ENCODE measurements at places on chromosomes 1 and 21.
A peak's percentile ranks its signal among the peaks of the same experiment; 100 is the strongest.

GRCh38 chr1:31633117-31633516 lies 11.6 kb downstream of the PEF1 start:
- DNase-seq: peak; percentile 44

- DNase-seq: no peak
Observed at GRCh38 chr1:65104854-65105534, 43.0 kb upstream of the AK4 start.

DNA sequence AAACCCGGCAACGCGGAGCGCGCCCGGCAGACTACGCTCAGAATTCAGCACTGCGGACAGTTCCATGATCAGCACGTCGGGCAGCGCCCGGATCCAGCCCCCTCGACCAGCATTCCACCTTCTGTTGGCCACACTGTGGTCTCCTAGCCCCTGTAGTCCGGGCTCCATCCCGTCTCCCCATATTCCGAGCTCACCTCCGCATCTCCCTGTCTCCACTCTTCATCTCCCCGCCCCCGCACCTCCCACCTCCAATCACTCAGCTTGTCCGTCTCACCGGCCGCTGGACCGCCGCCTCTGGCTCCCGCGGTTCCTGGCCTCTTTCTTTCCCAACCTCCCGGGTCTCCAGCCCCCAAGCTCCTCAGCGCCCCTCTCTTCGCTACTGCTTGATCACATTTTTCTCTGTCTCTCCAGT lies 500 bp downstream of the EPHA10 start:
- DNase-seq: peak; percentile 25

GRCh38 chr21:42358937-42359336 lies 7.4 kb downstream of the TFF1 start:
- no peak for DNase-seq

GRCh38 chr1:55197099-55197498 lies 18.1 kb downstream of the USP24 start:
- no peak for DNase-seq

DNA sequence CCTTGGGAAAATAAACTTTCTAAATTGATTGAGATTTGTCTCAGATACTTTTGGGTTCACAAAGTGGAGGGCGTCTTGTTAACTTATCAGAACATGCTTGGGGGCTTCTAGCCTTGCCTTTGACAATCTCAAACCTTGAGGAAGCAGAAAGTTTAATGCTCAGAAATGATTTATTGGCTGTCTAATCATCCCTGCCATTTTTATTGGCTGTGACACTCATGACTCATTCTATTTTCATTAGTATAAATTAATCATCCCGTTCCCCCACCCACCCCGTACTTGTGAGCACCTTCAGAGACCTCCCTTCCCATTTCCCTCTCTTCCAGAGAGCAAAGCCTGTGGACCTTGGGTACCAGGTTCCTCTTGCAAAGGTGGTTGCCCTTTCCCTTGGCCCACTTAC lies 87.1 kb downstream of the FGGY start:
- no peak for DNase-seq

DNA sequence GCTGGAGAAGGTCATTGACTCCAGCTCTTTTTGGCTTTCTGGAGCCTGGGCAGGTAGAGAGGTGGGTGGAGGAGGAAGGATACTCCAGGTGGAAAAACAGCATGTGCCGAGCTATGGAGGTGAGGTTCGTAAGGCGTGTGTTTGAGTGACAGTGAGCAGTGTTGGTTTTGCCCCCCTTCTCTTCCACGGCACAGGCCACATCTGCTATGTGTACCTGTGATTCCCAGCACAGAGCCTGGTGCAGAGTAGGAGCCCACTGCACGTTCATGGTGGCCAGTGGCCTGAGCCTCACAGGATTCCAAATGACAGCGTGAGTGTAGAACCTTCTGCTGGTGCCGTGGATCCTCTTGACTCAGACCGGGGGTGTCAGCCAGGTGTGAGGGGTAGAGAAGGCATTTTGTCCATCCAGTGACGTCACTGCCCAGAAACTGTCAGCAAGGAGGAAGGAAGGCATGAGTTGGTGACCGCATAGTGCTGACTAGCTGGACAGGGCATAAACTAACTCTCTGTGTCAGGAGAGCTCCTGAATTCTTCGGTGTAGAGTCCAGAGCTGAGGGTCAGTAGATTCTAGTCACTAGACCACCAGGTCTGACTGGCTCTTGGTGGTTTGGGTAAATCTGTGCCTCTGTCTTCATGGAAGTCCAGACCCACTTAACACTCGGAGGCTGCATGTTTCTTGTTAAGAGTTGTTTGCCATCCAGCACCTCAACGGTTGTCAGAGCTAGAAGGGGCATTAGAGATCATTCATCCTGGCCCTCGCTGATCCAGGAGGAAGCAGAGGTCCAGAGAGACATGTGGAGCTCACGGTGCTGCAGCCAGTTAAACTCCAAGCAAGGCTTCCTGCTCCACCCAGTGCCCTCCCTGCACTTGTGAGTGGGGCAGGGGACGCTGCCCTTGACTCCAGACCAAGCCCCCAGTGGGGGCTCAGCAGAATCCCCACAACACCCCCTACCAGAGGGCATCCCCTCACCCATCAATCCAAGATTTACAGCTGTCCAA lies 3.8 kb downstream of the QSOX1 start:
- no peak for DNase-seq

DNA sequence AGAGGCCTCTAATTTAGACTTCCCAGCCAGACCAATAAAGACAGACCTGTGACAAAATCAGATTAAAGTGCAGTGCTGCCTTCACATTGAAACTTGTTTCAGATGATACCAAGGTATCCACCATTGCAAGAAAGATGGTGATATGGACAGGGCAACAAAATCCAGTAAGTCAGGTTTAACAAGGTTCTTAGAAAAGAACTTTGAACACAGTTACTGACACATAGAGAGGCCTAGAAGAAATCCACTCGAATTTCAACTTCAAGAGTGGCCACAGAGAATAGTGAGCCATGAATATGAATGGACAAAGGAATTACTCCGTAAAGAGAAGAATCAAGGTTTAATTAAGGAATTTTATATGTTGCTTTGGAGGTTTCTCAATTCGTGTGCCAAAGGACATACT lies 230.4 kb downstream of the KCNT2 start:
- no peak for DNase-seq

DNA sequence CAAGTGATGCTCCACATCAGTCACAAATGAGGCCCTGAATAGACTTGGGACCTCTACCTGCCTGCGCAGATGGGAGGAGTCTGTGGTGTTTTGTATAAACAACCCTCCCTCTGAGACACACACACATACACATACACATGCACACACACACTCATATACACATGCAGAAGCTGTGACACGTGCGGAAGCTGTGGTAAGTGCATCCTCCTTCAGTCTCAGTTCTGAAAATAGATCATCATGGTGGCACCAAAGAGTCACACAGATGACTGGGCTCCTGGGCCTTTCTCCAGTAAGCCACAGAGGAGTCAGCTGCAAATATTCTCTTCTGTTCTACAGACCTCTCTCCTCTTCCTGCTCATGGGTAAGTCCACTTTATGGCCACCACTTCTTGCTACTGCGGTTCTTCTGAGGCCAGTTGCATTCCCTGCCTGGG lies at the start of gene LY9:
TSS of gene LY9 (plus strand) at position 224 of the 433 bp plus-strand sequence. CDS start at position 238, 14 bp downstream.
- peak; percentile 67 for DNase-seq

DNA sequence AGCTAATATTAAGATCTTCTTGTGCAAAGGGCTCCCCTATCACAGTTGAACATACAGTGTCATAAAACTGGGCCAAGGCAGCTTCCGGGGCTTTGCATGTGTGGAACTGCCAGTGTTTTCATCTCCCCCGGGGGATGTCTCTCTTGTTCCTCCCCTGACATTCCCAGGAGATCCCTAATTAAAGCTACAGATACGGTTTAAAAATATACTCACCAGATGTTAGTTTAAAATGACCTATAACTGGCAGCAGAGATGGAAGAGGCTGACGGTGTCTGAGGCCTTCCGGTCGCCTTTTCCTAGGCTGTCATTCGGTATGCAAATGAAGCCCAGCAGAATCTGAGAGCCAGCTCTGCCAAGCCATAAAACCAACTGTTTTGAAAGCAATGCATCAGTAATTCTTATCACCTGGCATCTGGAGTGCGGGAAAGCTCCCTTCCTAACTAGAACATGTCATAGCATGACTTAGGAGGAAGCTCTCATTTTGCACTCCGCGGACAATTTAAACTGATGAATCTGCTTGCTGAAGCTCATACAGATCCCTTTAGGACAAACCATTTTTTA lies 436.5 kb upstream of the VAMP3 start:
- no peak for DNase-seq

DNA sequence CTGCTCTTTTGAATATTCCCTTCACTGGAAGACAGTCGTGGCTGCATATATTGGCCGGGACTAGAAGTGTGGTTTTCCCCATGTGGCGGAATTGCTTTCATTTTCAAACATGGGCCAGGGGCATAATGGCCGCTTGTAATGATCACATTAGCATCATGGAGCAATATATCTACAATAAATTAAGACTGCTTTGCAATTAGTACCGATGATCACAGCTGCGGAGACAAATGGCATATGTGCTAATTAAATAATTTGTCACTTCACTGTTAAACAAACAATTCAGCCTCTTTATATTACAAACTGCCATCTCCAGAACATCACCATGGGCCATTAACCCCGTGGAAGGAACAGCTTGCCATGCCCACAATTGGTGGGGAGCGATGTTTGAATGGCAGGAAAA lies 68.2 kb upstream of the OLIG2 start:
- no peak for DNase-seq

DNA sequence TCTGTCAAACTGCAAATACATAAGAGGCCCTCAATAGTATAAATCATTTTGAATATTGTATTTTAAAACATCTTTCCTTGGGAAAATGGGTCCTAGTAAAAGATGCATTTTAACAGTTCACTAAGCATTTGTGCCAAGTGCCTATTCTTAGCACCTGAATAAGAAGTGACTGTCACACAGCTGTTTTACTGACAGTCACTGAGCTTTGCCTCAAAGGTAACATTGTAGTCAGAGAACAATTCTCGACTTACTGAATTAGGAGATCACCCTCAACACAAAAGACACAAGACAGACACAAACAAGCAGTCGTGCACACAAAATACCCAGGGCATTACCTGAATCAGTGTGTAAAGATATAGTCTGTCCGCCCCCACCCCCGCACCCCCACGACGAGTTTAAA lies 408 bp downstream of the ESRRG start:
- no peak for DNase-seq

DNA sequence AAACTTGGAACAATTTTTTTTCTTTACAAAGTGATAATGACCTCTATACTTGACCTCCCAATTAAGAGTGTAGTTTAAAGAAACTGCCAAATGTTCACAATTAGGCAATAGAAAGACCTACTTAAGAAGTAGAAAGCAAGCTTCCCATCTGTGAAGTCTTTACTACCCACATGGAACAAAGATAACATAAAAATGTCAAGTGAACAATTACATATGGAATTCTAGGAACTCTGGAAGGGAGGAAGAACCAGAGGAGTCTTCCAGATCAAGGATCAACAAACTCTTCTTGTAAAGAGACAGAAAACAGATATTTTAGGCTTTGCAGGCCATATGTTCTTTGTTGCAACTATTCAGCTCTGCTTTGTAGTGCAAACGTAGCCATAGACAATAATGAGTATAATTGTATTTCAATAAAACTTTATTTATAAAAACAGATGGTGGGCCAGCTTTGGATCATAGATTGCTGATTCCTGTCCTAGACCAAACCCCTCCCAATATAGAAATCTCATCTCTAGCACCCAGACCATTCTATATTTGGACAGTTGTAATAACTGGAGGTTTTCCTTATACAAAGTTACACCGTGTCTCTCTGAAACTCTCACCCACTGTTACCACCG lies 68.4 kb upstream of the MAGI3 start:
- DNase-seq: no peak

All from CD4-positive, alpha-beta T cell (primary cell).